ENCODE measurements at places on chromosomes 1 and 21.

DNA sequence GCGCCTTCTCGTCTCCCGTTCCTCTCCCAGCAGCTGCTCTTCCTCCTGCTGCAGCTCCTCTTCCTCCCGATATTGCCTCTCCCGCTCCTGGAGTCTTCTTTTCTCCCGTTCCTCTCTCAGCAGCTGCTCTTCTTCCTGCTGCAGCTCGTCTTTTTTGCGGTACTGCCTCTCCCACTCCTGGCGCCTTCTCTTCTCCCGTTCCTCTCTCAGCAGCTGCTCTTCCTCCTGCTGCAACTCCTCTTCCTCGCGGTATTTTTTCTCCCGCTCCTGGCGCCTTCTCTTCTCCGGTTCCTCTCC, 5.3 kb downstream of the TCHH start:
- no peak for DNase-seq

DNA sequence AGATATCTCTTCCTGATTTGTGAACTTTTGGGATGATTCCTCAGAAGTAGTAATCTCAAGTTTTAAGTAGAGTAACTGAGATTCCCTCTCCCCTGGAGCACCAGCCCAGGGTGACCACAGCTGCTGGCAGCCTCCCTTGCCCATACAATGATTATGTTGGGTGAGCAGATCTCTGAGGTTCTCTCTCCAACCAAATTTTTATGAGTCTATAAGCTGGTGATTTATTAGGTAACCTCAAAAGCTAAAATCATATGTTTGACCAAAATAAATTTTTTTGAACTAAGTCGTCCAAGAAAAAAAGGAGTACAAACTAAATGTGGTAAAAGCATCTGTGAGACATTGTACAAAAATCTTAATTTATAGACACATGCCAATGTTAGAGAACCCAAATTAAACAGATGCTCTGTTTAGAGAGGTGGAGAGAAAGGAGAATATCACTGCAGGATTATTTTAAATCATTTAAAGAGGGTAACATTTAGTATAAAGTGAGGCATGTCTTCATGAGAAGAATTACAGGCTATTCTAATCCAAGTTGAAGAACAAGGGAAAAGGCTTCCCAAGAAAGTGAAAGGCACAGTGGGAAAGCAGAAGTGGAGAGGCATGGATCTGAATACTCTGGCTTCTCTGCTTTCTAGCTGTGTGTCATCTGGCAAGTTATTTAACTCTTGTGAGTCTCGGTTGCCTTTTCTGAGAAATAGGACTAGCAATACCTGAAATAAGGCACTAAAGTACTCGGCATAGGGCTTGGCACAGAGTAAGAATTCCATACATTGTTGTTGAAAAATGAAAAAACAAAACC, 2.5 kb downstream of the AKNAD1 start:
- no peak for DNase-seq

DNA sequence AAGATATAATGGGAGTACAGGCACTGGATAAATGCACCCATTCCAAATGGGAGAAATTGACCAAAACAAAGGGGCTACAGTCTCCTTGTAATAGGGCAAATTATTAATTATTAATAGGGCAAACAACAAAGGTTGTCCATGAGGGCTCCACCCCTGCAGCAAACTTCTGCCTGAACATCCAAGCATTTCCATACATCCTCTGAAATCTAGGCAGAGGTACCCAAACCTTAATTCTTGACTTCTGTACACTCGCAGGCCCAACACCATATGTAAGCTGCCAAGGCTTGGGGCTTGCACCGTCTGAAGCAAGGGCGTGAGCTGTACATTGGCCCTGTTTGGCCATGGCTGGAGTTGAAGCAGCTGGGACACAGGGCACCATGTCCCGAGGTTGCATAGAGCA, 33.7 kb downstream of the TNFSF4 start:
- no peak for DNase-seq

GRCh38 chr1:33649759-33650158, 177.3 kb downstream of the ZSCAN20 start:
- DNase-seq: no peak

- no peak for DNase-seq
These were observed 441.0 kb downstream of the PTPRU start for GRCh38 chr1:29677028-29678024.
